ENCODE measurements at places on chromosomes 13 and 19.

- no peak for DNase-seq
Observed at GRCh38 chr13:34611671-34612070, 330.4 kb upstream of the NBEA start.

DNA sequence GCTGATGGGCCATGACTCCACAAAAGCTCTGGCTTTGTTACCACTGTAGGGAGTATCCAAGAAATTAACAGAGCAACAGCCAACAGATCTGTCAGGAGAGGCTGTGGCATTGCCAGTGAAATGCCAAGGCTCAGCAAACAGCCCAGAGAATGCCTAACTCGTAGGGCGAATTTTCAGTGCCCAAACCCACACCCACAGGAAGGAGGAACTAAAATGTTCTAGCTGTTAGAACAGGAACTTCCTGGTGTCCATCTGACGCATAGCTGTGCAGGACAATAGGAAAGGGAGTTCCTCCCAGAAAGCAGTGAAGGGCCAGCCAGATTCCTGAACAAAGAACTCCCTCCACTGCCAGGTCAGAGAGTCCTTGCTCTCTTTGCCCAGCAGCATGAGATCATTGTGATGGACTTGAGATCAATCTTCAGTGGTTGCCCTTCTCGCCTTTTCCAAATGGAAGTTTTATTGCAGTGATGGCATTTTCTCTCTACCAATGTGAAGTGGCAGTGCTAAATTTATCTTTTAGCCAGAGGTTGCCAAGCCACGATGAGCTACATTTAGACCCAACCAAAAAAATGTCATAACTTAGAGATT is 224.2 kb upstream of the STARD13 start:
- DNase-seq = no peak

DNA sequence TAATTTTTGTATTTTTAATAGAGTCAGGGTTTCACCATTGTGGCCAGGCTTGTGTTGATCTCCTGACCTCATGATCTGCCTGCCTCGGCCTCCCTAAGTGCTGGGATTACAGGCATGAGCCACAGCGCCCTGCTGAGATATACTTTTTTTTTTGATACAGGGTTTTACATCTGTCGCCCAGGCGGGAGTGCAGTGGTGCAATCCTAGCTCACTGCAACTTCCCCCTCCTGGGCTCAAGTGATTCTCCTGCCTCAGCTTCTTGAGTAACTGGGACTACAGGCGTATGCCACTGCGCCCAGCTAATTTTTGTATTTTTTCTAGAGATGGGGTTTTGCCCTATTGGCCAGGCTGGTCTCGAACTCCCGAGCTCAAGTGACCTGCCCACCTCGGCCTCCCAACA is 2.0 kb downstream of the COLGALT1 start:
- DNase-seq = no peak

- DNase-seq = no peak
Observed at GRCh38 chr19:30318936-30319335, 53.2 kb upstream of the ZNF536 start.

GRCh38 chr19:49136771-49137171 is 17.4 kb downstream of the PPFIA3 start:
- DNase-seq = no peak

GRCh38 chr13:55761986-55762385 is 1378.7 kb upstream of the PRR20A start:
- no peak for DNase-seq

GRCh38 chr19:8506402-8506957 is 4.0 kb upstream of the PRAM1 start:
- DNase-seq = no peak

- DNase-seq = no peak
Observed at GRCh38 chr19:412356-413355, 3.7 kb upstream of the C2CD4C start.

DNA sequence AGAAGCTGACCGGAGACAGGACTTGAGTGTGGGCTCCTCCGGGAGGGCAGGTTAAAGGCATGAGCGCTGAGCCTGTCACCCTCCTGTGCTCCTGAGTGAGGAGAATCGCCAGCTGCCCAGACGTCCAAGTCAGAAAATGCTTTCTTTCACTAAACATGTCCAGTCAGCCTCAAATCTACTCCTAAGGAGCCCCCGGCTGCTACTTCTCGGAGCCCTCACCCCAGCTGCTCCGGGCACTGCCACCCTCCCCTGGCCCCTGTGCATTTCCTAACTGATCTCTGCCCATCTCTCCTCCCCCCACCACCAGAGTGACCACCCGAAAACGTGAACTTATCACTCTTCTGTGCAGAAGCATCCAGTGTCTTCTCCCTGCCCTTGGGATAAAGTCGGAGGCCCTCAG is 277.5 kb upstream of the SOX1 start:
- no peak for DNase-seq

- peak; percentile 74 for DNase-seq
Observed at GRCh38 chr13:80386002-80386401, 45.1 kb upstream of the SPRY2 start.

GRCh38 chr13:44271031-44271455 is 102.6 kb upstream of the SERP2 start:
- DNase-seq = no peak

DNA sequence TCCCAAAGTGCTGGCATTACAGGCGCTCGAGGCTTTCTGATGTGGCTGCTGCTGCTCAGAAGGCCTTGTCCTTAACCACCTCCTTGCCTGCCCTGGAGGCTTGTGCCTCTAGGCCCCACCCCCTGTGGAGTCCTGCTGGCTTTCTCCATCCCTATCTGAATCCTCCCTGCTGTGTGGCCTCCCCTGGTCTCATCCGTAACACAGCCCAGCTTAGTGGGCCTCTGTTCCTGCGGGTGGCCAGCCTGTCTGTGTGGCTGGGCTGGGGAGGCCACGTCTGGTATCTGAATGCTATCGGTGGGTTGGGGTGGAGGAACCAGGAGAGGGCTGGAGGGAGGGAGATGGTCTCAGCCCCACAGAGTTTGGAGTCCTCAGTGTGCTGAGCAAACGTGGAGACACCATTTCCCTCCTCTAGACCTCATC is 4.7 kb downstream of the RPL28 start:
- no peak for DNase-seq

- DNase-seq = peak; percentile 23
Observed at GRCh38 chr13:45826731-45827130, 24.8 kb downstream of the SIAH3 start.

GRCh38 chr13:49097374-49097773 is 121.7 kb downstream of the FNDC3A start:
- DNase-seq = no peak

GRCh38 chr19:42062381-42062780 is 7.6 kb downstream of the GRIK5 start:
- DNase-seq = no peak

- DNase-seq = peak; percentile 52
Observed at GRCh38 chr19:1651568-1652291, 685 bp downstream of the TCF3 start.

- no peak for DNase-seq
Observed at GRCh38 chr13:29587645-29588044, 7.8 kb downstream of the SLC7A1 start.

GRCh38 chr19:31023038-31023437 is 326.2 kb downstream of the TSHZ3 start:
- DNase-seq = no peak

DNA sequence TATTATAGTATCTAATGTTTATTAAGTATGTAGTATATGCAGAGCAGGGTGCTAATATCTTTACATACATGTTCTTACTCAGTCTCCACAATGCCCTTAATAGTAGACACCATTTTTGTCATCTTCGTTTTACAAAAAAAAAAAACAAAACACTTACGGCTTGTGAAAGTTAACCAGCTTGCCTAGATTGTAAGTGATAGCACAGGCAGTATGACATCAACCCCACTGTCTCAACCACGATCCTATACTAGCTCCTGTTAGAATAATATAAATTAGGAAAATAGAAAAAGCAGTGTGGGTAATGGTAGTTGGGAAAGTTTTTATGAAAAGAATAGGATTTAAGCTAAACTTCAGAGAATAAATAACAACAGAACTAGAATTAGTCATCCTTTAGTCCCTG is 34.3 kb downstream of the MICU2 start:
- no peak for DNase-seq

DNA sequence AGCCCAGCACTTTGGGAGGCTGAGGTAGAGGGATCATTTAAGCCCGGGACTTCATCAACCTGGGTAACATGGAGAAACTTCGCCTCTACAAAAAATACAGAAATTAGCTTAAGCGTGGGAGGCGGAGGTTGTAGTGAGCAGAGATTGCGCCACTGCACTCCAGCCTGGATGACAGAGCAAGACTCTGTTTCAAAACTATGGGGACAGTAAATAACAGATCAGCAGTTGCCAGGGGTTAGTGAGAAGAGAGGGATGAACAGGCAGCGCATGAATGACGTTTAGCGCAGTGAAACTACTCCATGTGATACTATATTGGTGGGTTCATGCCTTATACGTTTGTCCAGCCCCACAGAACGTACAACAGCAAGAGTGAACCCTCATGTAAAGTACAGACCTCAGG is 7.1 kb upstream of the ICAM3 start:
- no peak for DNase-seq

DNA sequence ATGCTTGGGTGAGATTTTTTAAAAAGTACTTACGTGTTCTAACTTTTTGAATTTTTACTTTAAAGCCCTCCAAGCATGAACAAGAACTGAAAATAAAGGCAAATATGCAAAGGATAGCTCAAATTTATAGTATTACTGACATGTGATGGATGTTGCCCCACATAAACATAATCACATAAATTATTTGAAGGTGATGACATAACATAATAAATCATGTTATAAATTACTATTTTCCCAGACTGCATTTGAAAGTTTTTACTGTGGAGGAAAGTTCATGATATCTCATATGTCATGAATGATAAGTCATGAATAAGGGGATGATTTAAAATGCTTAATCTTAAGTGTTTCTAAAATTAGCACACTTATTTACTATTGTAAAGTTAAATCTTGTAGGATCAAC is 705.7 kb upstream of the SLITRK1 start:
- DNase-seq = no peak

DNA sequence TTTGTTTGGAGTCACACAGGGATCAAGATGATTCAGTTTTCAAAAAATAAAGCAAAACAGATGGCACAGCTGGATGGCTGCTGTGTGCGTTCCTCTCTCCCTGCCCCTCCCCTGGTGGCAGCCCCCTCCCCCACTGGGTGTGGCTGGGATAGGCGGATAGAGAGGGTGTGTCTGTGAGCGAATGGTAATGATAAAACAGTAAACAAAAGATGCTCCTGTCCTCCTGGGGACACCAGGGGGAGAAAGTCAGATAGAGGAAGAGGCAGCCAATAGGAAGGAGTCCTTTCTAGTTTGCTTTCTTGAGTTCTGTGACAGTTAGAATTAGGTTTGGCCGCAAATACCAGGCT is 6.5 kb downstream of the TMEM255B start:
- no peak for DNase-seq

DNA sequence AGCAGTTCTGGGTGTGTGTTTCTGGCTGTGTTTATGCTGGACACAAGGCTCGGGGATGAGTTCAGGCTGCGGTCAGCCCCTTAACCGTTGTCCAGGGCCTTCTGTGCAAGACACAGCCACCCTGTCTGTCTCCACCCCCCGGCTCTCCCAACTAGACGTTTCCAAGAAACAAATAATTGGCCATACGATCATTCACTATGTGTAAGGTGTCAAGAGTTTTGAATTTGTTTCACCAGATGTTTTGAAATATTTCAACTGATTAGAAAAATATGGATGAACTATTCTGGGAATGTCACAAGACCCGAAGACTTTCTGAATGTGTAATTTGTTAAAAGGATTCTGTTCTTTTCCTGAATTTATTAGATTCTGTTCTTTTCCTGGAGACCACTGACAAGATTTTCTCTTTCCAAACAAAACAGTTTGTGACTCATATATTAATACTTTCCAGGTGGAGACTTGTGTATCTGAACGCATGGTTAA is 318.2 kb downstream of the MYO16 start:
- no peak for DNase-seq

DNA sequence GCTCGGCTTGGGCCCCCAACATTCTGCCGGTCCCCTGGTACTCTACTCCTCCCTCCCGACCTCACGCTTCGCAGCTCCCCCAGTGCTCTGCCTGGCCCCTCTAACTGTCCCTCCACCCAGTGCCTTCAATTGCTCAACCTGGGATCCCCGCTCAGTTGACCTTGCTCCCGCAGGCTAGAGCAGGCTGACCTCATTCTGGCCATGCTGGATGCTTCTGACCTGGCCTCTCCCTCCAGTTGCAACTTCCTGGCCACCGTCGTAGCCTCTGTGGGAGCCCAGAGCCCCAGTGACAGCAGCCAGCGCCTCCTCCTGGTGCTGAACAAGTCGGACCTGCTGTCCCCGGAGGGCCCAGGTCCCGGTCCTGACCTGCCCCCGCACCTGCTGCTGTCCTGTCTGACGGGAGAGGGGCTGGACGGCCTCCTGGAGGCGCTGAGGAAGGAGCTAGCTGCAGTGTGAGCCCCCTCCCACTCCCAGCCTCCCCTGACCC is 3.6 kb downstream of the GTPBP3 start:
- DNase-seq = no peak
